ENCODE measurements at places on chromosomes 2 and 18.

GRCh38 chr2:145287736-145288135 lies 767.8 kb upstream of the ZEB2 start:
- no peak for DNase-seq

DNA sequence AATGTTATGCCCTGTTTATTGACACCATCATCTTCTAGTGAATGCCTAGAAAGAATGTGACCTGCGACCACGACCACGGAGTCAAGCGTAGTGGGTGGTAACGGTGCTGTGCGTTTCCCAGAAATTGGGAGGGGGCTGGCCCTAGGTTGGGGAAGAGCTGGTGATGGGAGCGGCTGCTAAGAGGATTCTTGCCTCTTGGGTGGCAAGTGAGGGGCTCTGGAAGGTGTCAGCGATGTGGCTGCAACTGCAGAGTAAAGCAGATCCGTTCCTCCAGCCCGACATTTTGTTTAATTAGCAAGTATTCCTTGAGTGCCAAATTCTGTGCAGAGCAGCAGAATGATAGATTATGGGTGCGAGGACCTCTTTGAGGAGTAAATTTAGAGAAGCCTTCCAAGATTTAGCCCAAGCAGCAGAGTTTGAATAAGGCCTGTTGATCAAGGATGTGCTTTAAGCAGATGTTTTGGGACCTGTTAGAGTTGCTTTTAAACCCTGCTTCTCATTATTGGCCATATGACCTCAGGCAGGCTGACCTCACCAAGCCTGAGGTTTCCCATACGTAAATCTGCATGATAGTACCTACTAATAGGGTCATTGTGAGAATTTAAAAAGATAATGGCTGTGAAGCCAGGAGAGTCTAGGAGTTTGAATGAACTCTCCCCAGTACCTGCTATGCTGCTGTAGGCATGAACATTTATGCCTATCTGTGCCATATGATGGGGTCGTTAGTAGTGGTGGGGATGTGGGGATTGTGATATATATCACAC lies 287.7 kb downstream of the PTGR3 start:
- DNase-seq: no peak

DNA sequence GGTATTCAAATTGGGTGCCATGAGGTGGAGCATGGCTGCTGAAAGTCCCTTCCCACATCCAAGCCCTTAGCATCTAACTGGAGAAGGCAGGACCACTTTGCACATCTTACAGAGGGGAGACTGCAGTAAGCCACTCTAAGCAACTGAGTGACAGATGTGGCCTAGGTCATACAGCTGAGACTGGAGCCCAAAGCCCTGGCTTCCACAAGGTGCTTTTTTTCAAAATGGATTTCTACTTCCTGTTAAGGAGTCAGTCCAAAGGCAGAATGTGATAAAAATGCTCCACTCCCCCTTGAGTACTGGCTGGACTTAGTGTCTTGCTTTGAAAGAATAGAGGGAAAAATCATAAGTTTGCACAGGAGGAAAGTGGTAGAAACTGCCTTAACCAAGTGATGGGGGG lies 424.0 kb upstream of the SPRED2 start:
- no peak for DNase-seq

- peak; percentile 30 for DNase-seq
Measured at GRCh38 chr2:12637754-12638153, 79.0 kb upstream of the TRIB2 start.

DNA sequence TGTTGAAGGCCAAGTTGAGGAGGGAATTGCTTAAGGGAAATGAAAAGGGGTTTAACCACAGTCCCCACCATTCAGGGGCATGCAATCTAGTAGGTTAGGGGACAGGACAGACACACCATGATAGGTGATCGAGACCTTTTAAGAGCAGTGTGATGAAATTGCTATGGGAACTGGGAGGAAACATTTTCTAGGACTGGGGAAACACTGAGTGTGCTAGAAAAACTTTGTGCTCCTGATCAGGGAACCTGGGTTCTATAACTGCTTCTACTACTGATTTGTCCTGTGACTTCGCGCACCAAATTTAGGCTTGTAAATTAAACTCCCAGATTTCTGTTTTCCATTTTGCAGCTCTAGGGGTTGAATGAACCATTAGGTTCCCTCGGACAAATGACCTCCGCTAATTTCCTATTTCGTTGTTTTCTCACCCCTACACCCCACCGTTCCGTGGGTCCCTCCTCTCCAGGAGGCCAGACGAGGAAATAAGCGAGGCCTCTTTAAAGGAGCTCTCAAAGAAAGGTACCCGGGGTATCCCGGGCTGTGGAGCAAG lies 371 bp upstream of the LCLAT1 start:
- peak; percentile 7 for DNase-seq

DNA sequence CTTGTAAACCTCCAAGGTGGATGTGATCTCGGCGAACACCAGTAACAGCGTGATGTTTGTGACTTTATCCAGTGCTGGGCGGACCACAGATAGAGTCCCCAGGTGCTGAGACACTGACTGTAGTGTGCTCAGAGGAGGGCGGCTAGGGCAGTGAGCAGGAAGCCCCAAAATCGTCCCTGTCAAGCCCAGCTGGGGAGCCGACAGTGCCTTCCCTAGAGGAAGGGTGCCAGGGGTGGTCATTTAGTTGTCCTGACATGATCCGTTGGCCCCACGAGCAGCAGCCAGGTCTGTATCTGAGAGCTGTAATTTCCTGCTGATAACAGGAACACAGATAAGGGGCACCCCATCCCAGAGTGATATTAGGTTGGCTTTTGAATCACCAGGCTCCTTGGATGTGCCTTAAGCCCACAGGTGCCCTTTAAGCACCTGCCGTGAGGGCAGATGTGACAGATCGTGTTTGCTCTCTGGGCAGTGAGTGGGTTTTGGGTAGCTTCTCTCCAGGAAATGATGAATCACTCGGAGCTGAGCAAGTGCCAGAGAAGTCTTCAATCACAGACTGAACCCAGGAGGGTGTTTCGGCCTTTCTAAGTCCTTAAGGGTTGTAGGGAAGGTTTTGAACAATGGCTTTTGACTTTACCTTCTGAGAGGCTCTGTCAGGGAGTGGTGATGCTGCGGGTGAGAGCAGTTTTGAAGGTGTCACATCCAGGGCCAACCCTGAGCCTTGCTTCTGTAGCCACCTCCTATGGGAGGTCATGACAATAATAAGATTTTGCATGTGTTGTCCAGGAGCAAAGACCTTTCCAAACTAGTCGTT lies 7.7 kb downstream of the LPIN1 start:
- peak; percentile 37 for DNase-seq

DNA sequence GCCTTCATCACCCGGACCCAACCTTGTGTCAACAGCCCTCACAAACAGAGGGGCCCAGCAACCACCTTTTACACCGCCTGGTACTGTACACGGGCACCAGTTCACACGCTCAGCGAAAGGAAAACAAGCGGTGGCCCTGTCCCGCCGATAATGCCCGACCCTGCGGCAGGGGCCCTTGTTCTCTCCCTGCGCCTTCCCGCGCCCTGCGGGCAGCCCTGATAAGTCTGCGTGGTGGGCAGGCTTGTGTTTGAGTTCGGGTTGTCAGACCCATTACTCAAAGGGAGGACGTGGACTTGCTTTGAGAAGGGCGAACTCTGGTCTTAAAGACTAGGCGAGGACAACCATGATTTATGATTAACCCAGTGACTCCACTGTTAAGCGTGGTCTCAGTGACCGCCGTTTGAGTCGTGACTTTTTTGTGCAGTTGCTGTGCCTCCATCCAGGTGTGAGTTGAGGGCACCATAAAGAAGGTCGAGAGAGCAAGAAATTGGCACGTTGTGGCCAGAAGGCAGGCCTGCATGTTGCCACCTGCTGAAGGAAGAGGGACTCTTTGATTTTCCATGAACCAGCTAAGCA lies 167.4 kb upstream of the GATA6 start:
- no peak for DNase-seq

DNA sequence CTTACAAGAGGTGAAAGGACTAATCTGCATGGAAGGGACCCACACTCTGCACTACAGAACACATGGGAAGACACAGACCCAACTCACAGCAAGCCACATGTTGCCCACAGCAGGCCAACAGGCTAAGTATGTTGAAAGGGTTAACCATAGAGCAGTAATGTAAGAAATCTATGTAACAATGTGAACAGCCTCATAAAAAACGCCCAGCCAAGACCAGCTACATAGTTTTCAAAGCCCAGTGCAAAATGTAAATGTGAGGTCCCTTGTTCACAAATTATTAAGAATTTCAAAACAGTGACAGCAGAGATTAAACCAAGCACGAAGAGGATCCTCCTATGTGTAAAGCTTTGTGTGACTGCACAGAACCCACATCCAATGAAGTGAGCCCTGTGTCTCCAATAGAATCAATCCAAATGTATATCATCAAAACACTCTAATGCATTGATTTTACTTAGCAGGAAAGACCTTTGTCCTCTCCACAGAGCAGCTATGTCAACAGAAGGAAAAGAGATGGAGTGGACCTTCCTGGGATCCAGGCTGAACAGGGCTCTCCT lies 210.1 kb downstream of the AGPS start:
- DNase-seq: no peak

- no peak for DNase-seq
Measured at GRCh38 chr18:79540904-79541282, 138.7 kb upstream of the CTDP1 start.

Data from HFFc6 (cell line).